ENCODE measurements at places on chromosomes 16 and 17.
A peak's percentile ranks its signal among the peaks of the same experiment; 100 is the strongest.

GRCh38 chr17:49388290-49388640, 26.2 kb upstream of the ZNF652 start:
- DNase-seq, result no peak

DNA sequence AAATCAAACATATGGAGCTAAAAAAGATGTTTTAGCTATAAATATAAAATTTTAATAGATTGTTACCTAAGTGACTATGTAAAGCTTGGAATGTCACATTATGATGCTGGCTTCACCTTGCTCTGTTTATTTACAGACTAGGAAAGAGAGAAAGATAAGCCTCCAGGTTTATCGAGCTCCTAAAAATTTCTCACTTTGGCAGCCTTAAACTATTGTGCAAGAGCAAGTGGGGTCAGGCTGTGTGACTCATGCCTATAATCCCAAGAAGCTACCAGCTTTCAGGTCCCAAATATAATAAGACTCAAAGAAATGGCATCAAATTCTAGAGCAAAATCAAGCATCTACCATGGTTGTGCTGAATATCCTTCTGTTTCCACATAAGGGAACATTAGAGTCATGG, 34.3 kb upstream of the PRSS54 start:
- no peak for DNase-seq

- no peak for DNase-seq
These were observed 12.5 kb upstream of the GP1BA start for GRCh38 chr17:4919511-4920047.

DNA sequence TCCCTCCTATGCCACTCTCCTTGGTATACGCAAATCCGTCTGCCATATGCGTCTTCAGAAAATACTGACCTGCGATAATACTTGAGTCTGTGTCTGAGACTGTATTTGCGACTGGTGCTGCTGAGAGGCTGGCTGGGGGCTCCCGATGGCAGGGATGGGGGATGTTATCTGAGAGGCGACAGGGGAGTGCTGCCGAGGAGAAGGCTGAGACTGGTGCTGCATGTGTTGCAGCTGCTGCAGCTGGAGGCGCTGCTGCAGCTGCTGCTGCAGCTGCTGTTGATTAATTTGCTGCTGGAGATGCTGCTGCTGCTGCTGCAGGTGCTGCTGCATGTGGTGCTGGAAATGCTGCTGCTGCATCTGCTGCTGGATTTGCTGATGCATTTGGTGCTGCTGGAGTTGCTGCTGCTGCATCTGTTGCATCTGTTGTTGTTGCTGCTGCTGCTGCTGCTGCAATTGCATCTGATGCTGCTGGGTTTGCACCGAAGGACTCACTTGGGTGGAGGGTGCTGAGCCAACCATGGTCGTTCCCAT, 107.7 kb downstream of the TOX3 start:
- DNase-seq, result no peak

DNA sequence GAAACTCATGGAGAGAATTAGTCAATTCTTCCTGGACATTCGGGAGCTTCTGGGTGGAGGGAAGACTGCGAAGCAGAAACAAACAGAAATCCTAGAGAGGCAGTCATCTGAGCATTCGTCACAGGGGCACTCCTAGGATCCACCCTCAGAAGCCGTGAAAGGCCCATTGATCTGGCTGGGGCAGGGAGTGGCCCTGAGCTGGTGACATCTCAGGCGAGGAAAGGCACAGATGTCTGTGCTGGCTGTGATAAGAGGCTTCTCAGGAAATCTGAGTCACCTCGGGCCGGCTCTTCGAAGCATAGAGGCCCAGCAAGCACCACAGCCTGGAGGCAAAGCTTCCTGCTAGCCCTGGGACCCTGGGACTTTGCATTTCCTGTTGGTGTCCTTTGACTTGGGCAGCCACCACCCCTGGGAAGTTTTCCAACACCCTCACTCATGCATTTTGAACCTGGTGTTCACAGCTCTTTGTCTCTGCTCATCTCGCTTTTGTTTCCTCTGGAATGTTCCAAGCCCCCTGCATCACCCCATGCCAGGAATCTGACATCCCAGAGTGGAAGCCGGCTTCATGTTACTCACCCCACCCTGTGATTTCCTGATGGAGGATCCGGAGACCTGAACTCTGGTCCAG, 23.3 kb upstream of the CDRT4 start:
- DNase-seq, result peak; percentile 62

GRCh38 chr16:2082171-2082982, 34.6 kb downstream of the TSC2 start:
- peak; percentile 59 for DNase-seq

DNA sequence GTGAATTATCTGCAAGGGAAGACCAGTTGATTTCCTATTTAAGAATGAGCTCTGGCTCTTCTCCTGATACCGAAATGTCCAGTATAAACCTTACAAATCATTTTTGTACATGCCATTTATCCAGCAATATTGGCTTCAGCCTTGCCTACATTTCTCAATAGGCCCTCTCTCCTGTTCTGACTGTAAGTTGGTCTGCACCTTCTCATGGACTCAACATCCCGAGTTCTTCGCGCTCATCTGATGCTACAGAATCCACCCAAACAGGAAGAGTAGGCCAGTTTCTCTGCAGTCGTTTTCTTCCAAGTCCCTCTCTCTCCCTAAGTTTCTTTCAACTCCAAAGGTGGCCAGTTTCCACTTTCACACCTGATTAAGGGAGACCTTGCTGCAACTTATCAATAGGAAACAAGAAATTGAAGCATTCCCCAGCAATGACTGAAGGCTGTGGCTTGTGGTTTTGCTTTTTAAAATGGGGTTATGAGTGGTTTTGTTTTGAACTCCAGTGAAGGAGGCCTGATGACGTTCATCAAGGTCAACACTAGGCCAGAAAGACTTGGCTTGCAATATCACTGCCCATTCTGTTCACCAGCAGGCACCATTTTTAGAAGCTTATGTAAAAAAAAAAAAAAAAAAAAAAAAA, 383.0 kb downstream of the MAF start:
- DNase-seq, result no peak

- no peak for DNase-seq
These were observed 60.5 kb downstream of the RAP1GAP2 start for GRCh38 chr17:2856727-2857126.

DNA sequence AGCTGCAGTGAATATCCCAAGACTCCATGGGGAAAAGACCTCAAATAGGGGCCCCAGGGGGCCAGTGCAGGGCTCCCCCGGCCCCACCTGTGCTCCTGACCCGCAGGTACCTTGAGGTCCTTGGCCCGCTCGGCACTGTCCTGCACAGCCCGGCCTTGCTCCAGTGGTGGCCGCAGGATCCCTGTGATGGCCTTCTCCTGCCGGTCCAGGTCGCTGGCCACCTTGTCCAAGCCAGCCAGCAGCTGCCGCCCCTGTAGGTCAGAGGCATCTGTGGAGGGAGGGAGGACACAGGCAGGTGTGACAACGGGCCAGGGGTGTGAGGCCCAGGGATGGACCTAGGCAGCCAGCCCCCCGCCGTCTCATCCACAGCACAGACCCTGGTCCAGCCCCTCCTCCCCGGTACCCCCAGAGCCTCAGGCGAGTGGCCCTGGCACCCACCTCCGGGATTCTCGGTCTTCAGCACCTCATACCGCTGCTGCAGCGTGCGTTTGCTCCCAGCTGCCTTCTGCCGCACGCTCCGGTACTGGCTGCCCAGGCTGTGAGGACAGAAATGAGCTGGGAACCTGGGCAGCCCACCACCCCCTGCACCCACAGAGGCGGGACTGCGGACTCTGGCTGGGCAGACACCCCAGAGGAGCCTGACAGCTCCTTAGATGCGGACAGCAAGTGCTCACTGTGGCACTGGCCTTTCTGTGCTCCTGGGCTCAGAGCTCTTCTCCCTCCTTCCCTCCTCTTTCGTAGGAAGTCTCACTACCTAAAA, 43.7 kb downstream of the PPL start:
- DNase-seq, result no peak

- DNase-seq, result peak; percentile 31
These were observed 267.2 kb upstream of the FOXF1 start for GRCh38 chr16:86243123-86243473.

GRCh38 chr17:80656590-80656989, 112.0 kb downstream of the RPTOR start:
- no peak for DNase-seq

GRCh38 chr17:32239456-32239855, 26.2 kb upstream of the RHBDL3 start:
- DNase-seq, result no peak

DNA sequence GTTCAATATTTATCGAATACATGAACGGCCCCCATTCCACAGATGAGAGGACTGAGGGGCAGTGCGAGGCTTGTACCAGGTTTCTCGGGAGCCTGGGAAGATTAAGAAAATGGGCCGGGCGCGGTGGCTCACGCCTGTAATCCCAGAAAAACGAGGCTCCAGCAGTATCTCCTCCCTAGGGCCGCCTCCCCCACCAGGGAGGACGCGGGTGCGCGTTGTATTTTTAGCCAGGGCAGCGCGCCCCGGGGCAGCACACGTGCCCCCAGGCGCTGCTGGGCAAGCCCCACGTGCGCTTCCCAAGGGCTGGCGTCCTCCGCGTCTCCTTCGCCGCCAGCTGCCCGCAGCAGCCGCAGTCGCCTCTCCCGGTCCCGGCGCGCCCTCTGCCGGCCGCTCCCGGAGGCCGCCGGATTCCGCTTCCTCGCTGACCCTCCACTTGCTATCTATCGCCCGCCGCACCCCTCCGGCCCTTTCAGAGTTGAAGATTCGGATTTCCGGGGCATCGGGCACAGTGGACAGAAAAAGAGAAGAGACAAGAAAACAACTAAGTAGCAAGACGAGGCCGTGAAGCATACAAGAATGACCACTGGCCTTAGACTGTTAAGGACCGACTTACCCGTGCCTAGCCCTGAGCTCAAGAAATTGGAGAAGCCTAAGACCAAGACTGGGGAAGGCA, 1.9 kb upstream of the YBX2 start:
- peak; percentile 77 for DNase-seq

DNA sequence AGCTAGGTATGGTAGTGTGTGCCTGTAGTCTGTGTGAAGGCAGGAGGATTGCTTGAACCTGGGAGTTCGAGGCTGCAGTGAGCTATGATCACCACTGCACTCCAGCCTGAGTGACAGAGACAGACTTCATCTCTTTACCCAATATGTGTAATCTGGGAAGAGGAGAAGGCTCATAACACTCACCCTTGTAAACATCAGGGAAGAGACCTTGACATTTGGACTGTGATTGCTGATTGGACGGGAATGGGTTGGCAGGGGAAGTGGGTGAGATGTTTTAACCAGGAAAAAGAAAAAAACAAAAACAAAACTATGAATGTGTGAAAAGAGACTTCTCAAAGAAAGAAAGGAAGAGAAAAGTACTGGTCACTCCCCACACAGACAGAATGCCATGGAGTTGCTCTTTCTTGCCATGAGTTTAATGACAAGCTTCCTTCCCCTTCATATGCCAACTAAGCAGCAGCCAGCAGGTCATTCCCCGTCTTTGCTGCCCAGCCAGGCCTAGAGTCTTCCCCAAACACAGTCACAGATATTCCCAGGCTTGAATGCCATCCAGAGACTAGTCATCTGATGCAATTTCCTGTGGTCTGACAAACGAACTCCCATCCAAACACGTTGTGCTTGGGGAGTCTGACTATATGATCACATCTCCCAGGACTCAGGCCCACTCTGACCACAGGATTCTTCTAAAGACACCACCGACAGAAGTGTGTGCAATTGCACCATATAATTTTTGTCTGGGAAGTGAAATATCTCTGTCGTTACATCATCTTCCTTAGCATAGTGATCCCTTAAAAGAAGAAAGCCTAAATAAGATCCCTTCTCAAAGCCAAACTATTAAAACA, 3.6 kb upstream of the XAF1 start:
- peak; percentile 48 for DNase-seq

DNA sequence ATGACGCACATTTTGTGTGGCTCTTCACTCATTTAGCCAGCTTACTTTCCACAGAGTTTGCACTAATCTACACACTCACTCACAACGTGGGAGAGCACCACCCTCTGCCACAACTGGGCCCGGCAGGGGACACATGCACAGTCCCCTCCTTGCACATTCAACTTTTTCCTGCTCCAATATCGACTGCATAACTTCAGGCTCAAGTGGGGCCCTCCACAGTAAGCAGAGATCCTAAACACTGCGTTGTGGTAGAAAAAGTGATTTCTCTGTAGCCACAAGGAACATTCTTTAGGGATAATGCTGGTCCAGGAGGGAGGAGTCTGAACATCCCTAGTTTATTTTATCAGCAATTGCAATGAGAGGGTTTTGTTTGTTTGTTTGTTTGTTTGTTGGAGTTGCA, 40.0 kb downstream of the MRPS23 start:
- DNase-seq, result no peak

- DNase-seq, result no peak
These were observed 30.9 kb upstream of the CDC42EP4 start for GRCh38 chr17:73342541-73343167.

- no peak for DNase-seq
These were observed 551.2 kb upstream of the CA10 start for GRCh38 chr17:52709724-52710123.

DNA sequence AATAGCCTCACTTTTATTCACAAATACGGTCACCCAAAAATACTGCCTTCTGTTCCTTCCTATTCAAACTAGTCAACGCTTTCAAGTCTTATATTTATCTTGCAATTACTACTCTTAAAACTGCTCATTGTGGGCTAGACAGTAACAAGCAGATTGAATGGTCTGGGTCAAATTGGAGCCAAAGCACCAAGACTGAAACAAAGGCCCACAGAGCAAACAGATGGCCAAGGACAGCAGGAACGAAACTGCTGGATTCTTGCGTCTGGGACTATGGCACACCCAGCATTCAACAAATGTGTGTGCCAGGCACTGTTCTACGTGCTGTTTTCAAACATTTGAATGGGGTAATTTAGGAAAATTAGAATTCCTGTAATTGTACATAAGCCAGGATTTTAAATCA, 250.1 kb upstream of the PSMD7 start:
- no peak for DNase-seq

GRCh38 chr17:42287305-42287976, 857 bp upstream of the STAT5A start:
- peak; percentile 71 for DNase-seq

- DNase-seq, result peak; percentile 19
These were observed 5.7 kb upstream of the STAT5A start for GRCh38 chr17:42282478-42283080.

DNA sequence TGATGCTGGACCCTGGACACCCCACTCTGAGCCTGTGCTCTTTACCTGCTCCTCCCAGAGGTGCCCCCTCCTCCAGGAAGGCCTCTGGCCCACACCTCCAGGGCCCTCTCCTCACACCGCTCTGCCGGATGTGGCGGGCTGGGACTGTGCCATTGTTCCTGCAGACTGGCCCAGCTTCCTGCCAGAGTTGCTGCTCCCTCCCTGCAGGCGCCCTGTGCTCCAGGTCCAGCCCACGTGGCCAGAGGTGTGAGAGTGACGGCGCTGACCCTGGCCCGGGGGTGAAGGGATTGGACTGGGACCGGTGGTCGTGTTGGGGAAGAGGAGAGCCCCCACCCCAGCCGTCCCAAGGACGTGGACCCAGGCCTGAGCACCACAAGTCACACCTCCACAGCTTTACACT, 5.7 kb downstream of the E4F1 start:
- no peak for DNase-seq
